ENCODE measurements at places on chromosomes 13 and 19.

GRCh38 chr13:31167490-31167889 lies 5.8 kb upstream of the HSPH1 start:
- no peak for DNase-seq

- no peak for DNase-seq
These were observed 29.1 kb downstream of the TDRD3 start for GRCh38 chr13:60426075-60426474.

GRCh38 chr13:77523834-77524728 lies 11.4 kb upstream of the SCEL start:
- no peak for DNase-seq

DNA sequence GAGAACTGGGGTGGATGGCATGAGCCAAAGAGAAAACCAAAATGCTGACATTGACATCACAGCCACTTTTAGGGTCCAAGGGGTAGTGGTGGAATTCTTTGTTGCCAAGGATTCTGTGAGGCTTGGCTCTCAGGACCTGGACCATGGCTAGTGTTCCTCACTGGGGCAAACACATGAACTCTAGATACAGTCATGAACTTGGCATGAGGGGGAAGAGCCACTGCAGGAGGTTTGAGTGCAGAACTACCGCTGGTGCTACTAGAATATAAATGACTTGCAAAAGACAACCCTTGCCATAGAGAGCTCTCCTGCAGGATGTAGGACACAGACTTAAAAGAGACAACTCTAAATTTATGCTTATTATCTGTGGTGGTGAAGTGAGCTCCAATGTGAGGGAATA lies 29.8 kb upstream of the FRY start:
- DNase-seq: no peak

GRCh38 chr13:50678464-50679162 lies 164.9 kb downstream of the DLEU7 start:
- no peak for DNase-seq

DNA sequence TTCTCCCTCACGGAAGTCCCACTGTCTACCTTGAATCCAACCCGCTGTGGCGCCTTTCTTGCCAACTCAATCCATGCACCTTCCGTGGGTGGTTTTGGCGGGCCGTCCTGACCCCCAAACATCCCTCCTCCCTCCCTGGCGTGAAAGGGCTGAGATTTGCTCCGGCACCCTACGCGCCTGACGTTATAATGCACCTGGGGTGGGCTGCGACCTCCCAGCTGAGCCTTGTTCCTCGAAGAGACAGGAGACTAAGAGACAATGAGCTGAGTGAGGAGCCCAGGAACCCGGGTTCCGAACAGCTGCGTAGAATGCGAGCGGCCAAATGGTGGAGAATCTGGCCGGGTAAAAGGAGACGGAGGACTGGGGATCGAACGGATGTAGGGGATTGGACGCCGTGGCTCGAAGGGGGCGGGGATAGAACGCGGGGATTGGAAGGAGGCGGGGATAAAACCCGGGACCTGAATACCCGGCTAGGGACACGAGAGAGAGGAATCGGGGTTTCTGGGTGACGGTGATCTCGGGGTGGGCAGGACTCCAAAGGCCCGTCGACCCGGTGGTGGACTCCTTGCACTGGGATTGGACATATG lies at the start of gene CPT1C:
Gene CPT1C, plus strand, starts transcription at position 461 of the 587 bp plus-strand sequence. CDS start 1,137 bp downstream, outside the sequence.
- peak; percentile 87 for DNase-seq

GRCh38 chr19:46995492-46995891 lies 24.1 kb upstream of the NPAS1 start:
- DNase-seq: no peak

GRCh38 chr13:32882691-32883090 lies 133.5 kb upstream of the KL start:
- DNase-seq: no peak

DNA sequence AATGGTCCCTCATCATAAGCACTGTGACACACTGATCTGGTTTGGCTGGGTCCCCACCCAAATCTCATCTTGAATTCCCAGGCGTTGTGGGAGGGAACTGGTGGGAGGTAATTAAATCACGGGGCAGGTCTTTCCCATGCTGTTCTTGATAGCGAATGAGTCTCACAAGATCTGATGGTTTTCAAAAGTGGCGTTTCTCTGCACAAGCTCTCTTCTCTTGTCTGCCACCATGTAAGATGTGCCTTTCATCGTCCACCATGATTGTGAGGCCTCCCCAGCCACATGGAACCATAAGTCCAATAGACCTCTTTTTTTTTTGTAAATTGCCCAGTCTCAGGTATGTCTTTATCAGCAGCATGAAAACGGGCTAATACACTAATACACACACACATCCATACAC lies 6.9 kb upstream of the GPR4 start:
- no peak for DNase-seq

GRCh38 chr13:38202740-38203139 lies 146.9 kb upstream of the UFM1 start:
- DNase-seq: no peak

DNA sequence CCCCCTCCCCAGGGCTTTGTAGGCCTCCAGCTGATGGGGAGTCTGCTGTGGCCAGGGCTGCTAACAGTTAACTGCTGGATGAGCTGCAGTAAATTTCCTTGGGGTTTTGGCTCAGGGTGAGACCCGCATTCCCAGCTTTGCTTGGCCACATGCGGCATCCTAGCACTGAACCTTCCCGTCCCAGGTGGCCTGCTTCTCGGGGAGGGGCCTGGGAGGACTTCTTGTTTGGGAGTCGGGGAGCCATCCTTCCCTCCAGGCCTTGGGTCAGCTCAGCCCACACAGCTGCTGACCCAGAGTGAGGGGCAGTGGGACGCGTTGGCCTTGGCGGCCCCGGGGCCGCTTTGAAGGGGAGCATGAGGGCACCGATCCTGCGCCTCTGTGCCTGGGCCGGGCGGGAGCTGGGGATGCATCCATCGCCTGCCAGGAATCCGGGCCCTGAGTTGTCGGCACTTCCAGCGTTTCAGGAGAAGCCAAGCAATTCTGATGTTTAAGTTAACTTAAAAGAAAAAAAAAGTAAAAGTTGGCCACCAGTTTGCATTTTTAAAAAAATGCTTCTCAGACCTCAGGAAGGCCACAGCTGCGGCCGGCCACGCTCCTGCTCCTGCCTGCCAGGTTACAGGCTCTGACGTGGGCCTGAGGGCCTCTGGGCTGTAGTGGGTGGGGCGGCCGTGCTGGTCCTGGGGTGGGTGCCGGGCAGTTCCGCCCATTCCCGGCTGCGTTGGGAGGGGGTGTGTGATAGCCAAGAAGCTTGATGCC lies 27.7 kb downstream of the CRTC1 start:
- no peak for DNase-seq

DNA sequence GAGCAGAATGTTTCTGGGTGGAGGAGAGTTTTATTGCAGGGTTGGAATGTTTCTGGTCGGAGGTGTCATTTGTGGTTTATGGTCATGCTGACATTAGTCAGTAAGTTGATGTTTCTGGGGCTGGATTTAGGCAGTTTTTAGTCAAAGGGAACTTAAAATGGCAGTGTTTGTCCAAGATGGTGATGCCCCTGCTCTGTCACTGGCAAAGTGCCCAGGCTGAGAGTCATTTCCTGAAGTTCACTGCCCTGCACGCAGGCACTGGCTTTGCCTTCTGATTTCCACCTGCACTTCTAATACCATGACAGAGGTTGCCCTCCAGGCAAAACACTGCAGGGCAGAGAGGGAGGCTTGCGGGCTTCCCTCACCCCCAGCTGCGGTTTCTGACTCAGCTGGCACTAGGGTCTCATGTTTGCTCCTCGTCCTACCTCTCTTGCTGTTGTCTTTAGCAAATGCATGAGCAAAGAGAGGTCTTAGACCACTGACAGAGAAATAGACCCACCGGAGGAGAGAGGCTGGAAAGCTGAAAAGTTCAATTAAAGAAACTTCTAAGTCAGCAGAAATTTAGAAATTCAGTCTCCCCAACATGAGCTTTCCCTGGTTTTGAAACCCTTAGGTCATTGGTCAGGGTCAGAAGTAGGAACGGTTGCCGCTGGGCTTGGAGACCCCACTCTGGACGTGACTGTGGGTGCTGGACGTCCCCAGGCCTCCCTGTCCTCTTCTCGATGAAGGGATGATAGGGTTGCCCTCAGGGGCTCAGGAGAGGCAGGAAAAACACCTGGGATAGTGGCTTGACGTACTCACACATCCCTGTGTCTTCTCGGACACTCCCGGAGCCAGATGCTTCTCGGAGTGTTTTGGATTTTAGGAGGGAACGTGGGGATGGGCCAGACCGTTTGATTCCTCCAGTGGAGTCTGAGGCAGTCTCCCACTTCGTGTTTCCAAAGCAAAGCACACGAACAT lies 26.3 kb downstream of the TMEM255B start:
- DNase-seq: no peak

DNA sequence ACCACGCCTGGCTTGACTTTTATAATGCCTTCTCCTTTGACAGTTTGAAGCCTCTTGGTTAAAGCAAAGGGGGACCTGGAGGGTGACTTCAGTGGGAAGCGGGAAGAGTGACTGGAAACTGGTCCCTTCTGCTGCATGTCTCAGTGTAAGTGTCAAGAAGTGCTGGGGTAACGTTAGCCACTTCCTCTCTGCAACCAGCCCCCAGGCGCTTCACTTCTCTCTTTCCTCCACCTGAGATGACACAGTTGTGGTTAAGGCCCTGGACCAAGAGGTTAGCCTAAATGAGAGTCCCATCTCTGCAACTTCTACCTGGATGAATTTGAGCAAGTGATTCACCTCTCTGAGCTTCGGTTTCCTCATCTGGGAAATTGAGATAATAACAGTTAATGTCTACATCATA lies 16.3 kb downstream of the LEUTX start:
- no peak for DNase-seq

- no peak for DNase-seq
These were observed 119.9 kb upstream of the PCDH17 start for GRCh38 chr13:57511603-57512002.

DNA sequence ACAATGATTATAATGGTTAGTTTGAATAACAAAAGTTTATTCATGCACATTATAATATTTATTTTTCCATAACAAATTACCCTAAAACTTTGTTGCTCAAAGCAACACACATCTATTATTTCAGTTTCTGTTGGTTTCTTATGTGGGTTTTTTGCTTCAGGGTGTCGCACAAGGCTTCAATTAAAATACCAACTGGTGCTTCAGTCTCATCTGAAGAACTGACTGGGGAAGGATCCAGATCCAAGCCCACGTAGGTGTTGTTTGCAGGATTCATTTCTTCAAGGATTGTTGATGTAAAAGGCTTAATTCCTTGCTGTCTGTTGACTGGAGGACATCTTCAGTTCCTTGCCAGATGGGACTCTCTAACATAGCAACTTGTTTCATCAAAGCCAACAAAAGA lies 747.2 kb upstream of the PCDH20 start:
- DNase-seq: no peak

DNA sequence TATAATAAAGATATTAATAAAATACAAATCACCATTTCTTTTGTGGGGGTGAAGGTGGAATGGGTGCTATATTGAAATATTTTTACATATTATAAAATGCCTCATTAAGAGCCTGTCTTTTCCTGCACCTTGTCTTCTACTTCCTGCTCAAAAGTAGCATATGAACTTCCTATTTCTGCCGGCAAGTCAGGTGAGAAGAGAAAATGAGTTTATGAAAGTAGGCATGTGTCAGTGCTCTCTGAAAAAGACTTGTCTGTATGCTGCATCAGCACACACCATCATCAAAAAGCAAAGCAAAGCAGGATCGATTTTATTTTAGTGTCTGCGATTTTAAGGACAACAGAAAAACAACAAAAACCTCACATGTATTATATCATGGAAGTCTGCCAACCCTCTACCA lies 114.2 kb downstream of the RAP2A start:
- DNase-seq: no peak

DNA sequence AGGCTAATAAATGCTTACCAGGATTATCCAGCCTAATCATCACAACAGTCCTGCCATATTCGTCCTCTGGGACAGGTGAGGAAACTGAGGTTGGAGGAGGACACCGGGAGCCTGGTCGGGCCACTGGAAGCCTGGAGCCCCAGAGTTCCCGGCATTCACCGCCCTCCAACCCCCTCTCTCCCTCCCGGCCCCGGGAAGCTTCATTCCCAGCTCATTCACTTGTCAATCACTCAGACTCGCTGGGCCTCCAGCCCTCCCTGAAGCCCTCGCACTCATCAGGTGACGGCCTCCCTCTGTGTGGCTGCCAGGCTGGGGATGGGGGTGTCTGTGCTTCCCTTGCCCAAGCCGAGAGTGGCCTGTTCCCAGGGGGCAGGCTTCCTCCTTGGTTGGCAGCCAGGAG lies 22.5 kb upstream of the ZNF99 start:
- no peak for DNase-seq

DNA sequence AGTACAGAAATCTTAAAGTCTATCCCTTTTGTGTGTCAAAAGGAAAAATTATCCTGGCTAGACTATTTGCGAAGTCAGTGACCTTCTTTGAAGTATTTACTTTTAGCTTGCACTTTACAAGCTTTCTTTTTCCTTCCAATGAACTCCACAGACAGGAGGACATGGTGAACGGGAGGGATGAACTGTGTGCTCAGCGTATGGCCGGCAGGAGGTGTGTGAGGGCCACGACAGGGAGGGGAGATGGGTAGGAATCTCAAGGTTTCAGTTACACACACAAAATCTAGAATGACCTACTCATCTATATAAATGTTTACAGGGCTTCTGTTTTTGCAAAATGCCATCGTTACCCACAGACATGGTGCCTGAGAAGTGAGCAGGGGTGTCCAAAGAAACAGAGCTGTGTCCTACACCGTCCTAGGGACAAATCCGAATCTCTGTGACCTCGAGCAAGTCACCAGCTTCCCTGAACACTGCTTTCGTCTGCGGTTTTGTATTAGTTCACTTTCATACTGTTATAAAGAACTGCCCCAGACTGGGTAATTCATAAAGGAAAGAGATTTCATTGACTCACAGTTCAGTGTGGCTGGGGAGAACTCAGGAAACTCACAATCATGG lies 537.2 kb downstream of the LIG4 start:
- no peak for DNase-seq

DNA sequence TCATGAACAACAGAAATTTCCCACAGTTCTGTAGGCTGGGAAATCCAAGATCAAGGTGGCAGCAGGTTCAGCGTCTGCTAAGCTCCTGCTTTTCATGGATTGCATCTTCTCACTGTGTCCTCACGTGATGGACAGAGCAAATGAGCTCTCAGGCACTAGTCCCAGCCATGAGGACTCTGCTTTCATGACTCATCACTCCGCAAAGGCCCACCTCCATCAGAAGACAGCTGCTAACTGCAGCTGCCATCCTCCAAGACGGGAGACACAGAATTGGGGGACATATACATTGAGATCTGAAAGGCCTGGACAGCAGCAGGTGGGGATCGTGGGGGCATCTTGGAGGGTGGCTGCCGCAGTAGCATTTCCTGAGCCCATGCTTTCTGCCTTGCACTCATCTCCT lies 44.4 kb upstream of the SPATA13 start:
- no peak for DNase-seq

- no peak for DNase-seq
These were observed 12.8 kb upstream of the TMEM86B start for GRCh38 chr19:55241143-55241934.

Data from hippocampal formation (tissue), 2 donors.